Omental fat pad (tissue), 4 donors: ENCODE measurements at places on chromosomes 2 and 18.

GRCh38 chr18:23134780-23135549 lies at the start of gene CABLES1:
CABLES1 (plus strand) TSS chr18:23135485; CDS start chr18:23135763, 278 bp downstream.
- DNase-seq, result no peak

GRCh38 chr2:125979886-125980285 lies 676.1 kb upstream of the GYPC start:
- no peak for DNase-seq

DNA sequence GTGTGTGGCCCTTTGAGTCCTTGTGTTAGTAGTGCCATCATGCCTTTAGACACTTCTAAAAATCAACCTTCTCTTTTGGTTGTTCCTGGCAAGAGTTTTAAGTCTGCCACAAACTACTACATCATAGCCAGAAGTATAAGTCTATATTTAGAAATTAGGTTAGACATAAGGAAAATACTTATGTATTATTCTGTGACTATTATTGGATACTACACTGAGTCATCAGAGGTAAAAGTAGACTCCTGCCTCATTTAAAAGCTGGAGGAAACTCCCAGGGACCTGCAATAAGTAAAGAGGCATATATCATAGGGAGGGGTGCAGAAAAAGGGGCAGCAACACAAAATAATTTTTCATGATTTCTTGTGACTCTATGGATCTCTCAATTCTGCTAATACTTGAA lies 99.4 kb upstream of the OSR1 start:
- no peak for DNase-seq

DNA sequence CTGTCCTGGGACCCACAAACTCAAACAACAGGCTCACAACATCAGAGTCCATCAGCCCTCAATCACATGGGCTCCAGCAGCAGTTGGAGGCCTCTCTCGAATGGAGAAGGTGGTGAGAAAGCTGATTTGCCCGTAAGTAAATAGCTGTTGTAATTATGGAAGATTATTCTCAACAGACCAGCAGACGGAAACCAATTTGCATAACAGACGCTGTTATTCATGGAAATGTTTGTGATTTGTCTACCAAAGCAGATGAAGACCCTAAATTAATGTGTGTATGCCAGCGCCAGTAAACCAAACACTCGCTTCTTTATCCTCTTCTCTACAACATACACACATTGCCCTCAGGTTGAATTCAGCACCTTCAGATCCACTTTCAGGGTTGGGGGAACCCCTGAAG lies 23.4 kb upstream of the GALNT14 start:
- DNase-seq, result no peak

GRCh38 chr2:72793798-72794440 lies 31.9 kb downstream of the EXOC6B start:
- DNase-seq, result no peak

- peak; percentile 66 for DNase-seq
Observed at GRCh38 chr2:134917888-134918525, 615 bp upstream of the CCNT2 start.

- no peak for DNase-seq
Observed at GRCh38 chr18:24185805-24186204, 46.9 kb downstream of the CABYR start.

DNA sequence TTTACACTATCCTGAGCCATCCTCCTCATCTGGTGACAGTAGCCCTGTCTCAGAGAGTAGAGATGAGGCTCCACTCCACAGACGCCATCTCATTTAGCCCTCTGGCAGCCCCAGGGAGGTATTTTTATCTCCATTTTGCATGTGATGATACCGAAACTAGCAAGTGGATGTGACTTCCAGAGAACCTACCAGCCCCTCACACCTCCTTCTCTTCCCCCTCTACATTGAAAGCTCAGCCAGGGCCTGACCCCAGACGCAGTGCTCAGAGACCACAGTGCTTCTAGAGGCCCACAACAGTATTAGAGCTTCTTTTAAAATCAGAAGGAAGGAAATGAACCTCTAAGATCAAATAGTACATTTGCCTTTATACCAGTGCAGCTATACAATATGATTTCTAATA lies 8.3 kb downstream of the GYPC start:
- no peak for DNase-seq

DNA sequence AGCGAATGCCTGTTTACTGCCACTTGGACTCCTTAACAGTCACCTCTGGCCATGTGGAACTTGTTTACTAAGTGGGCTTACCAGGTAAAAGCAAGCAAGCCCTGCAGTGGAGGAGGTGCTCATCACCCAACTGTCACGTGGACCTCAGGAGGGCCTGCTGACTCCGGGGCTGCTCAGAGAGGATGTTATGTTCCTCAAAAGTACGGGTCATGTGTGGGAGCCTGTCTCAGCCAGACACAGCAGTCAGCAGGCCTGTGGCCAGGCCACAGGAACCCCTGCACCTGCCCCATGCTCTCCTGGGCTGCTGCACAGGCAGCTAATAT lies 36.2 kb downstream of the AMER3 start:
- no peak for DNase-seq

- no peak for DNase-seq
Observed at GRCh38 chr2:211251016-211251415, 694.6 kb downstream of the CPS1 start.

GRCh38 chr2:128317181-128317898 lies 1.3 kb downstream of the HS6ST1 start:
- no peak for DNase-seq

DNA sequence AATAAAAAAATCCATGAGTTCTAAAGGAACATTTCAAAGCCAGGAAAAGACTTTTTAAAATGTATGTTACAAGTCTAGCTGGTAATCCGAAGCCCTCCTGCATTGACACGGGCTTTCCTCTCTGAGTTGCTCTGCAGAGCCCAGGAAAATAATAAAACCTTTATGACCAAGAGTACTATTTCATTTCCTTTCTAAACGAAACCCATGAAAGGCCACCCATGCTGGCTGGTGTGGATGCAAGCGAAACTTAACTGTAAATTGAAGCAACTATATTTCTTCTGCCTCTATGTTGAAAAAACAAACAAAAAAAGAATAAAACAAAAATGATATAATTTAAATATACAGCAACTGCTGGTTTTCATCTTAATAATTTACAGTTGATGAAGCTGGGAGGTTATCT lies 41.3 kb upstream of the ZNF532 start:
- DNase-seq, result no peak

DNA sequence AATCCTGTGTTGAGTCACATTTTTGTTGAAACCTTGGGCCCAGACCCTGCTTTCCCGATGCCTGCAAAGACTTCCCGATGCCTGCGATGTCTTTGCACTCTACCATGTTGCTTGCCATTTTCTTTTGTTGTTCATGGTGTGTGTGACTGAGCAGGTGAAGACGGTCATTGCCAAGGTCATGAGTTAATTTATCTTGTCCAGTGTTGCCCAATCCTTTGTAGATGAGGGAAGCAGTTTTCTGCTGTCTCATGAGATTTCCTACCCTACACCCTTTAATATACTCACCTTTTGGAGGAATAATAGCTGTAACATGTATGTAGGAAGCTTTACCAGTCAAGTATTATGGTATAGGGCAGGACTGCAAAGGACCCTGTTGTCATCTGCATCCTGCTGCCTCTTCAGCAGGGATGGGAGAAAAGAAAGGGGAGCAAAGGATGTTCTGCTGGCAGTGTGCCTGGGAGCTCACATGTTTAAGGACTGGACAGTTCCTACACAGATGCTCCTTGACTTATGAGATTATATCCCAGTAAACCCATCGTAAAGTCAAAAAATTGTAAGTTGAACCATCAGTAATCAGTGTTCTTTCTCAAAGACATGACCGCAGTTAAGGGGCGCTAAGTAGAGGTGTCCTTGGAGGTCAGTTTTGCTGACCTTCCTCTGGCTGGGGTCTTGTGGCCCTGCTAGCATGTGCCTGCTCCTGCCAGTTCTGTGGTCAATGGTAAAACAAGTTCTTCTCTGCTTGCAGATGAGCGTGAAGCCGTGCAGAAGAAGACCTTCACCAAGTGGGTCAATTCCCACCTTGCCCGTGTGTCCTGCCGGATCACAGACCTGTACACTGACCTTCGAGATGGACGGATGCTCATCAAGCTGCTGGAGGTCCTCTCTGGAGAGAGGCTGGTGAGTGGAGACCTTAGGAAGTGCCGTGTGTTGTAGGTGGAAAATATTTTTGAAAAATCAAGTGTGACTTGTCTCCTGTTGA lies 124.8 kb upstream of the EML6 start:
- DNase-seq, result no peak

DNA sequence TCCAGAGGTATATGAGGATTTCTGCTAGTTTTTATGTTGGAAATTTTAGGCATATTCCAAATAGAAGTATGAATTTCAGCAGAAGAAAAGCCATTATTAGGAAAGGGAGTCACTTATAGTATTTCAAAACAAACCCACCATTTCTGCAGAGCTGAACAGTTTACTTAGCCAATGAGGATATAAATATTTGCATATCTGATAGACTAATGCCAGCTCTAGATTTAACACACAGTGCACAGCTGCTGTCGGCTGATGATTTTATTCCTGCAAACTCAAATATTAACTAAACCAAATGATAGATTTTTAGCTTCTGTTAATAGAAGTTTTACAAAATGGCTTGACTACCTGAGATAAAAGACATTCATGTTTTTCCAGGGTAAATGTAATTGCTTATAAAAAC lies 375.8 kb upstream of the FANCL start:
- DNase-seq, result no peak

DNA sequence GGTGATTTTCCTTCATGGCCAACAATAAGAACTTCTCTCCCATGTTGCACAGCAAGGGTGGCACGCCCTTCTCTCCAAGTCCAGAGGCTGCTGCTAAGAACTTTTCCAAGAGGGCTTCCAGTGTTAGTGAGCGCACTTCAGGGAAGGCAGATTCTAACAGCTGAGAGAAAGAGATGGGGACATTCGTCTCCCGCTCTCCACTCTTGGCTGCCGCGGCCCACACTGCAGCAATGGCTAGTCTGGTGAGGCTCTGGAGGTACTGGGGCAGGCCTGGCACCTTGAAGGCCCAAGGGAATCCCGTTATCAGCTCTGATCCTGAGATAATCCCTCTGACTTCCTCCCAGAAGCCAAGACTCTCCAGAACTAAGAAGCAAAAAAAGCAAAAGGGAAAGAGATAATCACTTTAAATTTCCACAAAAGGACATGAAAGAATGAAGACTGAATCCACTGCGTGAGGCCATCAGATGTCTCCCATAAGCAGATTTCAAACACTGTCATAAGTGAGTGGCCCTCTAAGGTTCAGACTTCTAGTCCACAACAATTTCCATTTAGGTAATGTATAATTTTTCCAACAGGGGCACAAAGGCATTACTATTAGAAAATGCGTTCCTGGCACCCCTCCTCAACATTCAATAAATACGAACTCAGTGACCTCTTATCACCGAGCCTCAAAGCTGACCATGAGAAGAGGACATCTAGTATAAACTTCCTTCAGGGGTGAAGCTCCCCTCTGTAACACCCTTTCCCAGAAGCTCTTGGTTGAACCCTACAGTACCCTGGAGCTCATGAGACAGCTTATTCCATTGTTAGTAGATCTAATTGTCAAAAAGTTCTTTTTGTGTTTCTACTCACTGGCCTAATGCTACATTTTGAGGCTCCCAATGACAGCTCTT lies 66.7 kb upstream of the ZFP36L2 start:
- no peak for DNase-seq

- DNase-seq, result no peak
Observed at GRCh38 chr18:63261029-63261428, 58.5 kb downstream of the BCL2 start.

- no peak for DNase-seq
Observed at GRCh38 chr2:2573658-2574293, 242.7 kb upstream of the MYT1L start.

DNA sequence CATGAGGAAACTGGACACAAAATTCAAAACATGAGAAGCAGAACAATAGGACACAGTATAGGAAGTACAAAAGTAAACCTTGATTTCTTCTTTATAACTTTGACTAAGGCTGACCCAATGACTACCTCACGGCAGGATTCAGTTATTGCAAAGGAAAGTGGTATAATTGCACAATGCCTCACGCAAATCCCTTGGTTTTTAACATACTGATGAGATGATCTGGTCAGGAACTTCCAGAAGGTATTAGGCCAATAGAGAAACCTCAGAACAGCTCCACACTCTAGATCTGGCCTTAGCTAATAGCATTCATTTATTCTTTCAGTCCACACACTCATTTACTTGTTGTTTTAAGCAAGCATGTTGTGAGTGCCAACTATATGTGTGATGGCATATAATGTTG lies 1526.9 kb upstream of the ACVR2A start:
- DNase-seq, result no peak

- peak; percentile 62 for DNase-seq
Observed at GRCh38 chr2:73112913-73113854, at the start of gene RAB11FIP5. RAB11FIP5 (minus strand) TSS chr2:73112948; CDS start chr2:73112777, 171 bp downstream.

DNA sequence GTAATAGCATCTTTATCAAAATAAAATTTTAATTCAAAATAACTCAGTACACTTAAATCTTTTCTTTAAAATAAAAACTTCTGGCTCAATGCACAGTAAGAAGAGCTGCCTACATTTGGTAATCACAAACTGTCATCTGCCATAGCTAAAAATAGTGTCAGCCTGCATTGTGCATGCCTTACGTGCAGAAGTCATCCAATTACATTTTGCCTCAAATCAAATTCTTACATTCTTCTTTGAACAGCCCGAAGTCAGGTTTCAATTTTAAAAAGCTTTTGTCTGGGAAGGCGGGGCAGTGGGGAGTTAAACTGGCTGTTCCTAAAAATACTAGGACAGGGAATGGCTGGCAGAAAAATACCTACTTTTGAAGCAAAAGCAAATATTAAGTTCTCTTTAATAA lies 51.1 kb downstream of the RTN4 start:
- no peak for DNase-seq

DNA sequence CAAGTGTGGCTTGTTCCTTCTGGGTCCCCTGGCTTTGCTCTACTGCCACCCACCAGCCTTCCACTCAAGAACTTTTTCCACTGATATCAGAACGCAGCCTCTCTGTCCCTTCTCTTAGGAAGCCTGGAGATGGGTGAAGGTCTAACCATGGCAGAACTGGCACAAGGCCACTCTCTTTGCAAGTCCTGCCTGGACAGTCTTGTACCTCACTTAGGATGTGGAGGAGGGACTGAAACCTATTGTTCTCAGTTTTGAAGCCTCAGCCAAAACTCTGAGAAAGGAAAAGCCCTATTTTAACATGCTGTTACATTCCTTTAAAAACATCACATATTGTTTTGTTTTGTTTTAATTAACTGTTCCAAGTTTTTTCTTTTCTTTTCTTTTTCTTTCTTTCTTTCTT lies 58.9 kb upstream of the NCOA1 start:
- DNase-seq, result no peak
